ENCODE measurements at places on chromosomes 1 and 21.

DNA sequence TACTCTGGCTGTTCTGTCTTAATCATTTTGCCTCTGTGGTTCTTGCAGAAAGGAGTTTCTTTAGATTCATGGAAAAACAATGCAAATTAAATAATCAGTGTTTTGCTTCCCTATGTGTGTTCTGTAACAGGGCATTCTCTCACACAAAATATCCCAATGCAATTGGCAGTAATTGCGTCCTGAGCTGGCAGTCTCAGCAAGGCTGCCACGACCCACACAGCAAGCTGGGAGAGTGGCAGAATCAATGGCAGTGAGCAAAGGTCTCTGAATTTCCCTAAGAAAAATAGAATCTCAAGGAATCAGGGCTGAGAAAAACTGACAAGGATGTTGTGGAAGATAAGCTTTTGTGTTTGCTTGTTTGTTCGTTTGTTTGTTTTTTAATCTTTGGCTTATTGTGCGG lies 198.1 kb upstream of the ST6GALNAC5 start:
- DNase-seq: no peak

DNA sequence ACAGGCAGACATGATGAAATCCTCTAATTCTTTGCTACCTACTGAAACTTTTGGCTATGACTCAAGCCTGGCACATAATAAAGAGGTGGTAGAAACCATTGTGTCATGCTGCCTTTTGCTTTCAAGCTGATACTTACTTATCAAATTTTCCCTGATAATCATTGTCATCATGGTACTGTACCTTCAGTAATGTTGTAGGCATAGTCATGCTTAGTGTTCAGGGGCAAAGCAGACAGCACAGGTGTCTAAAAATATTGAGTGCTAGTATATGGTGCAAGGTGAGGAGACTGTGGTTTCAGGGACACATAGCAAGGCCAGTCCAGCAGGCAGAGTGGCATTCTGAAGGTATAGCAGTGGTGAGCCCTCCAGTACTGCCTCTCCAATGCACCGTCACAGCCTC lies 226.9 kb upstream of the DEPDC1 start:
- DNase-seq: no peak

- DNase-seq: no peak
These were observed 371.7 kb downstream of the PTPRC start for GRCh38 chr1:199010492-199010891.

DNA sequence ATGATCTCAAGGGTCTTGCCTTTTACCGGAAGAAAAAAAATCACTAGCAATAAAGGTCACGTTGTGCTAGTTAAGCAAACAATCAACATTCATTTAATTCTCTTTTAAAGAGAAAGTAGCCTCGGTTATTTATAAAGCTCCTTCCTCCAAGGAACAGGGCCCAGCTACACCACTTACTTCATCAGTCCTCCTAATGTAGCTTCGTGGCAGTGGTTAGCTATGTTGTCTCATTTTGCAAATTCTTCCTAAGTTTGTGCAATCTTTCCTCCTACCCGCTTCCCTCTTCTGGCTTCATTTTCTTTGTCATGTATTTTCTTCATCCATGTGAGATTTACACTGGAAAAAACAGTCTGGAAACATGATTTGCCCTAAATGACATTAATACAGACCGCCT lies 554.2 kb downstream of the NUF2 start:
- DNase-seq: no peak

DNA sequence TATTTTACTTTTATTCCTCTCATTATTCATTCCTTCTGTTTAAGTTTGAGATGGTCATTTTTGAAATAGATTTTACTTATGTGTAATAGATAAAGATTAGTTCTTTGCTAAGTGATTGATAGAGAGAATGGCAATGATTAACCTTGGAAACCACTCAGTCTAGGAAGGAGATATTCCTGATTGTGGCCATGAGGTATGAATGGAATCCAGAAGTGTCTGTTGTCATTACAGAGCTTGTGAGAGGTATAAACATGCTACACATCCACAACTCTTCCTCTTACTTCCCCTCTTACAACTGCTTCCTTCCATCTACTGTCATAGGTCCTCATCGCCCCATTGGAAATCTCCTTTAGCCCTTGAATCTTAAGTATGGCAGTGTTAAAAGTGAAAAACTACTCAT lies 988.8 kb upstream of the B3GALT2 start:
- no peak for DNase-seq

GRCh38 chr21:26080211-26080610 lies 90.4 kb downstream of the APP start:
- no peak for DNase-seq

- DNase-seq: no peak
These were observed 222.0 kb downstream of the TOMM20 start for GRCh38 chr1:234906654-234907053.

GRCh38 chr1:116537898-116538297 lies 32.9 kb downstream of the CD58 start:
- no peak for DNase-seq

DNA sequence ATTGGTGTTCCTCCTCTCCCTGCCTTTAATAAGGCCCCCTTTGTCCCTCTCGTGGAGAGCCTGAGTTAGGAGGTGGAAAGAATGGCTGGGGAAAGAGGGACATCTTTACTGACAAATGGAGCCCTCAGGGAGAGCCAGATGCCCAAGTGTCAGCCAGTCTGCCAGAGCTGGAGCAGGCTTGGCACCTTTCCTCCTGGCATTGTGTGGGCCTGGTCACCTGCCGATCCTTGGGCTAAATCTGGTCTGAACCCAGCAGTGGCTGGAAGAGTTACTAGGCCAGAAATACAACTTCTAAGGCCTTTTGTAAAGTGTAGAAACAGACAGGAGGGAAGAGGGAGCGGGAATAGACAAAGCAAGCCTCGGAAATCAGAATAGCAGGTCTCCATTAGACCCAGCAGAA lies 24.9 kb downstream of the VANGL1 start:
- no peak for DNase-seq

GRCh38 chr21:34598931-34599400 lies 15.9 kb downstream of the RCAN1 start:
- DNase-seq: no peak

DNA sequence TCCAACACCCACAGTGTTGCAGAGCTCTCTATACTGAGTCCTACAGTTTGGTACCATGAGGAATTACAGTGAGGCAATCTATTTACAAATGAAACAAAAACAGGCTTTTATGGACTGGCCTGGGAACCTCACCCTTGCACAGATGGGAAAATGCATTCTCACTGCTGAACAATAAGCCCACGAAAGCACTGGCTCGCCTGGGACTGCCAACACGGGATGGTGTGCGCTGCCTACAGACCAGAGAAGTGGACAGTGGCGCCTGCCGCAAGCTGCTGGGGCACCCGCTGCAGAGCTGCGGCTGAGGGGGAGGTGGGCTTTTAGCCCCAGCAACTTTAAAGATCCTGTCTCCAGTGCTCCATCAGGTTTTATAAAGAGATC lies 28.5 kb upstream of the ABCG1 start:
- no peak for DNase-seq

- no peak for DNase-seq
These were observed 9.5 kb downstream of the SH3BGRL3 start for GRCh38 chr1:26289158-26290059.

- DNase-seq: no peak
These were observed 9.4 kb upstream of the TAL1 start for GRCh38 chr1:47241114-47242113.

DNA sequence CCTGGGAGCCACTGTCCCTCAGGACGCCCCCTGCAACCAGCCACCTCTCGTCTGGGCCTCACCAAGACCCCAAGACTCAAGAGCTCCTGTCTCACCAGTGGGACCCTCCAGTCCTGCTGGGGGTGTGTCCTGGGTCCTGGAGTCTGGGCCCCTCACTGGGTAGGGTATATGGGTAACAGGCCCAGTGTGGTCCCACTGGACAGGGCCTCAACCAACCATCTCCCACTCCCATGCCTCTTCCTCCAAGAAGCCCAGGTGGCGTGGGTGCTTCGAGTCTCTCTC lies 725 bp upstream of the VWA1 start:
- no peak for DNase-seq

GRCh38 chr1:68047659-68048026 lies 2.8 kb downstream of the DIRAS3 start:
- DNase-seq: no peak

DNA sequence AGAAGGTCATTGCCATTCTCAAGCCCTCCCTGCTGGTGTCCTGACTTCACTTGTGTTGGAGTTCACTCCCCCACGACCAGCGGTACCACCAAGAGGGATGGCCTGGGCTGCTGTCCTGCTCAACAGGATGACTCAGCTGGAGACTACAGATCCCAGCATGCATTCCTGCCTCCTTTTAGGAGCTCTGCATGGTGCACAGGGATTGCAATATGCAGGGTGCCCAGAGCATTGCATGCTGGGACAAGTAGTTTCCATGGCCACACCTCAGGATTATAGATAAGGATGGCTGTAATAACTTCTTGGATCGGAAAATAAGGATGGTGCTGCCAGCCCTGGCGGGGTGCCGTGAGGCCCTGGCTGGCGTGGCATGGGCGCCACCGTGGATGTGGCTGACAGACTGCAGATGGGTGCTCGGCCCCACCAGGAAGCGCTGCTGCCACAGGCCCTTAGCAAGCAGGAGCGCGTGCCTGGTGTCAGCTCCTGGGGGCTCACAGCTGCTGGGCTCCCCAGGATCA lies 150.0 kb downstream of the CASZ1 start:
- DNase-seq: no peak

DNA sequence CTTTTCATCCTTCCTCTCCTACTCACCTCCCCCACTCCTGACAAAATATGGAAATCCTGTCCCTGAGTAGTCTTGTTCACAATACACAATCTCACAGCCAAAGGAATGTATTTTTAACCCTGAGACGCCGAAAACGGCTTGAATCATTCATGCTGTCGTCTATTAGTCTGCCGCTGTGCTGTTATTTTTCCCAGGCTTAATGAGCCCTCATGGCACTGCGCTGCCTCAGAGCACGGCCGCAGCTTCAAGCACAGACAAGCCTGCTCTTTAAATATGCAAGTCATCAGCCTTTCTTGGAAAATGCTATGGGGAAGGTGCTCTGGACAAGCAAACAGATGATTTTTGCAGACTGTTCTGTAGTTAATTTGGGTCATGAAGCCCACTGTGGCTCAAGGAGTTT lies 302.7 kb downstream of the DISC1 start:
- DNase-seq: no peak

DNA sequence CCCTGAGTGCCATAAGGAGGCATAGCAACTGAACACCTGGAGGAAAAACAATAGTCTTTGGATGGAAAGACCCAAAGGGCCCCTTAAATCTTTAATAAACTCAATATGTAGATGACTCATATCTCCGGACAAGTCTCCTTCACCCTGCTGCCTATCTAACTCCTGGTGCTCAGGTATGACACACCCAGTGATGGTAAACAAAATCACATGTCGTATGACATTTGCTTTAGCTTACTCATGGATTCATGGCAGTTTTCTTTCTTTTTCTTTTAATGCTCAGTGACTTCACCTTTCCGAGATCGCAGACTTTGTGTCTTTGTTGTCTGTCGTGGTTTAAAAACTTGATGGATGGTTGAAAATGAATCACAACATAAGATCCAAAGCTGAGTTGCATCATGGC lies 208.5 kb upstream of the PROX1 start:
- no peak for DNase-seq

GRCh38 chr1:181033799-181034451 lies at the start of gene MR1:
Gene MR1, plus strand, starts transcription at chr1:181033983. Its CDS starts 25 bp downstream, at chr1:181034008.
- DNase-seq: no peak

- no peak for DNase-seq
These were observed 5.8 kb downstream of the SELP start for GRCh38 chr1:169624122-169624521.

GRCh38 chr21:35537604-35538003 lies 488.5 kb upstream of the RUNX1 start:
- DNase-seq: no peak

GRCh38 chr1:214019499-214019898 lies 31.7 kb downstream of the PROX1 start:
- no peak for DNase-seq

DNA sequence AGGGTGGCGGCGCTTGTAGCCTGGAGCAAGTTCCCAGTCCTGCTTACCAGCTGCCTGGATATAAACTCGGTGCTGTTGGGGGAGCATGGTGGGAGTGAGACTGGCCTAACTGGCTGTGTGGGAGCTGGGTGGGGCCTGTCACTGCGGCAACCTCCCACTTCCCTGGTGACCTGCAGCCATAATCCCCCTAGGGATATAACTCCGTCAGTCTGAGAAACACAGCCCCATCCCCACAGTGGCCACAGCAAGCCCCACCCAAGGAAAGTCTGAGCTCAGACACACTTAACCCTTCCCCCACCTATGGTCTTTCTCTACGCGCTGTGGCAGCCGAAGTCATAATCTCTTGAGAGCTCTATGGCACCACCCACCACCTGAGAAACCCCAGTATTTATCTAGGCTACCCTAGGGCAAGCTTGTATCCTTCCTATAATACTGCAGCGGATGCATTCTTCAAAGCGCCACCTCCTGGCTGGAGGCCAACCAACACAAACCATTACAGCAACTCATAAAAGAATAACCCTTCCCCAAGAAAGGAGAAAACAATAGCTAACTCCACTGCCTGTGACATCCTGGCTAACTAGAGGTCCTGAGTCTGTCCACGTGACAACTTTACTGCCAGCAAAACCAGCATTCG lies 57.4 kb downstream of the ZNF648 start:
- no peak for DNase-seq

DNA sequence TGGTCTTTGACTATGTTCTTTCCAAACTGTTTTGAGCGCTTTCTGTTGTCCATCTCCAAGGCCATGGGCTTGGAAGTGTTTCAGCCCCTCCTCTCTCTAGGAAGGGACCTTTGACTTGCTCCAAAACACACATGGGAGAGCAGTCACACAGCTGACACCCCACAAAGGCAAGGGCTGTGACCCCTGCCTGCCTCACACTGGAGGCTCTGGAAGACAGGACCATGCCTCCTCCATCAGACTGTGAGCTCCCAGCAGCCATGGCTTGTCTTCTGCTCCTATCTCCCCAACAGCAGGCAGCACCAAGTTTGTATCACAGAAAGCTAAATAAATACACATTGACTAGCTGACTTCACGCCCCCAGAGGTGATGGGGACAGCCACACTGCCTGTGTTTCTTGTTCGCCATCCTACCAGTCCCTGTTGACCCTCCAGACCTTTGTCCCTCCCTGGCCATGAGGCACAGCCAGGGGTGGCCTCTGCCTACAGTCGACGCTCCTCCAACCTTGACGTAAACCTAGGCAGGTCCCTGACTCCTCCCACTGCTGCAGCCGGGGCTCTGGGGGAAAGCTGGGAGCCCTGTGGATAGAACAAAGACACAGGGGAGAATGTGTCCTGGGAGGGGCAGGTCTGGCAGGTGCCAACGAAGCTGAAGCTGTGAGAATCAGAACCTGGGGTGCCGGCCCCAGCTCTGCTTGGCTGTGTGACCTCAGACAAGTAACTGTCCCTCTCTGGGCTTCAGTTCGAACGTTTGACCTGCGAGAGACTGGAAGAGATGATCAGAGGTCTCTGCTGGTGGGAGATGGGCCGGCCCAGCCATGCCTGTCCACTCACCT lies 4.8 kb downstream of the PLA2G2F start:
- DNase-seq: no peak

DNA sequence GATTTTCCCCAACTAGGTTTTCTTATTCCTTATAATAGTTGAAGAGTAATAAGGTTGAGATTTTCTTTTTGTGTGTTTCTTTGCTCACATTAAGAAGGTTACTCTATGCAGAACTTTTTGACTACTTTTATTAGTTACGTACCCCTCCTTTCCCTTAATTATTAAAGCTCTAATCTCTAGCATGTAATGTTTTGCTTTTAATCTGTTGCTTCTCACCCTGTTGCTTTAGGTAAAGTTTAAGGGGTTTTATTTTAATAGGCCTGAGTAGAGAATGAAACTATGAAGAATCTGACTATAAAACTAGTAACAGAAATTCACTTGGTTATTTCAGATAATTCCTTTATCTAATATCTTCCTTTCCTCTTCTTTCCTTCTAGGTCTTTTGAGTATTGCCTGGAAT lies 53.4 kb downstream of the POU2F1 start:
- no peak for DNase-seq
